Posterior vena cava (tissue), 2 donors: ENCODE measurements at places on chromosomes 7 and 10. TPM values are rescaled to one million over a fixed set of nuclear protein-coding genes. Genes with fewer than 3 reads are reported as not detected.

Gene SEMA3D
- 21.4 TPM for total RNA-seq

Gene HOXA5
- 11.3 TPM for total RNA-seq

Gene EPHB6
- 33.5 TPM for total RNA-seq

Gene GBX1
- total RNA-seq: not detected

Gene GPAM
- 11.8 TPM for total RNA-seq

Gene ZNF394
- 17.5 TPM for total RNA-seq

Gene CTAGE4
- 0.29 TPM for total RNA-seq

Gene AKR1C4
- not detected for total RNA-seq

Gene GJD4
- not detected for total RNA-seq

Gene OR2A42
- total RNA-seq: 0.14 TPM

Gene RNLS
- 11.2 TPM for total RNA-seq

DNA sequence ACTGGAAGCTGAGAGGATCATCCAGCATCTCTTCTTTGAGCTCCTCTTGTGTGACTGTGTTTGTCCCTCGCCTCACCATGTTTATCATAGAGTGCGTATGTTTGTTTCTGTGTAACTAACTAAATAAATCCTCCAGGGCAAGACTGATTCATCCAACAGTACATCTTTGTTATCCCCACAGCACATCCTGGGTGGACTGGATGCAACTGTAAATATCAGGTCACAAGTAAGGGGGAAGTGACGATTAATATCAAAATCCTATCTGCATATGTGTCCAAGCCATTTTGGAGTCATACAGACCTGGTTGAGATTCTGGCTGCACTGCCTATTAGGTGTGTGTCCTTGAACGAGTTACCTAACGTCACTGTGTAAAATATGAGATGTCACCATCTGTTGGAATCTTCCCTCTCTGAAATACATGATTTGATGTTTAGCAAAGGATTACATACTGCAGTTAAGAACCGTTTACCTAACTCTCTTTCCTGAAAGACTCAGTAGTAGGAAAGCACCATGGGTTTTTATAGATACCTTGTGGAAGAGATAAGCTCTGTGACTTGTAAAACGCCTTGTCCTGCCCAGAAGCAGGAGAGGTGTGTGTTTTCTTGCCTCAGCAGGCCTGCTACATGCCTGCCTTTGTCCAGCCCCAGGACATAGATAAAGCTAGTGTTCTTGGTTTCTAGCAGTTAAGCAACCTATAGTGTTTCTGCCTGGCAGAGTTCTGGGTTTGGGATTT is 25.8 kb downstream of the WBP1L start:
- no peak for DNase-seq

DNA sequence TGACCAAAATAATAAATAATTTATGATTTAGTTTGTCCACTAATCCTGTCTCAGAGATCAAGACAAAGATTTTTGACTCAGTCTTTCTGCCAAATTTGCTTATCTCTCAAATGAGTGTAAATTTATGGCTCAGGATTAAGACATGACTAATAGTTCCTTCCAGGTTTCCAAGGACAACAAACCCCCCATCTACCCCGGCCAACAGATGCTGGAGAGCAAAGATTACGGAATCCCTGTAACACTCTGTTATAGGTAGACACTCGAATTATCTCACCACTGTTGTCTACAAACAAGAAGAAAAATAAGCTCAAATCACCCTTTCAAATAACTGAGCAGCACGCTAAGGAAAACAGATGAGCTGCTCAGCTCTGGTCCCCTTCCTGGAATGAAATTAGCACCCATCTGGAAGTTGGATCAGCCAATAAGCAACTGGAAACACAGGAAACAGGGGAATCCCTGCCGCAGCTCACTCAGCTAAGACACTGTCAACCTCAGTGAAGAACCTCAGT is 56.8 kb upstream of the SVIL start:
- DNase-seq: no peak

DNA sequence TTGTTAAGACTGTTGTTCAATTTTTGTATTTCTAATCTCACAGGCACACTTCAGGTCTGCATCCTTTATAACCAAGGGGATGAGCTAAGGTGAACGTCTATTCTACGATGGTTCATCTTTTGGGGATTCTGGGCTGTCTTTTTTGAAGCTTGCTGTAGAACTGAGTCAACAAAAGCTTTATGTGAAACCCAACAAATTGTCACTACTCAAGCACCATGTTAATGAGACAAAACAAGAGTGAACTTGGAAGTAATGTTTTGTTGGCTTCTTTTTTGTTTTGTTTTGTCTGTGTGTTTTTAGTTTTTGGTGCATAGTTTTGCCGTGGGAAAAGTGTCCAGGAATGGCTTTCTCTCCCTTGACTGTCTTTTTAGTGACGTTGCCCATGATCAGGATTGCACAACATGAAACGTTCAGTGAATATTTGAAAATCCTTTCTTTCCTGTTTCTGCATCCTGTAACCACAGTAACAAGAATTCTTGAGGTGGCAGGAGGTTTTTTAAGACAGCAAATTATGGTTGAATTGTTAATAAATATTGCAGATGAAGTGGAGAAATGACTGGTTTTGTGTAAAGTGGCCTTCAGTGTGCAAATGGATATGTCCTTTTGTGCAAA is 65.6 kb downstream of the WIPF3 start:
- DNase-seq: no peak

- no peak for DNase-seq
Observed at GRCh38 chr10:97075961-97076525, 109.7 kb downstream of the SLIT1 start.

GRCh38 chr7:130393101-130393561 is 12.8 kb downstream of the CPA1 start:
- DNase-seq: peak; percentile 46

DNA sequence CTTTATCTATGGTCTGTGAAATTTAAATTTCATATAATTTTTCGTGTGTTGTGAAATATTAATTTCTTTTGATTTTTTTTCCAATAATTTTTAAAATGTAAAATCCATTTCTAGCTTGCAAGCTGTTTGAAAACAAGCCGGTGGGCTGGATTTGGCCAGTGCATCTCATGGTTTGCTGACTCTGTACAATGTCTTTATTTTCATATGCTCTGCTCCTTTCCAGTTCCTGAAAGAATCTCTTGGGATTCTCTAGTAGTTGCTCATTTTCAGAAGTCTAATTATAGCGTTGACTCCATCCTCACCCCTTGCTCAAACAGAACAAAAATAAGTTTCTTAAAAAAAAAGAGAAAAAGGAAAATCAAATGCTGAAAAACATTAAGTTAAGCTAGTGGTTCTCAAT is 21.4 kb downstream of the UBN2 start:
- DNase-seq: no peak

- peak; percentile 88 for DNase-seq
Observed at GRCh38 chr10:27319752-27320431, 79.3 kb upstream of the ACBD5 start.

- no peak for DNase-seq
Observed at GRCh38 chr7:102925976-102926782, 13.4 kb downstream of the LRRC17 start.

- no peak for DNase-seq
Observed at GRCh38 chr7:47441796-47442604, 139.9 kb downstream of the TNS3 start.

DNA sequence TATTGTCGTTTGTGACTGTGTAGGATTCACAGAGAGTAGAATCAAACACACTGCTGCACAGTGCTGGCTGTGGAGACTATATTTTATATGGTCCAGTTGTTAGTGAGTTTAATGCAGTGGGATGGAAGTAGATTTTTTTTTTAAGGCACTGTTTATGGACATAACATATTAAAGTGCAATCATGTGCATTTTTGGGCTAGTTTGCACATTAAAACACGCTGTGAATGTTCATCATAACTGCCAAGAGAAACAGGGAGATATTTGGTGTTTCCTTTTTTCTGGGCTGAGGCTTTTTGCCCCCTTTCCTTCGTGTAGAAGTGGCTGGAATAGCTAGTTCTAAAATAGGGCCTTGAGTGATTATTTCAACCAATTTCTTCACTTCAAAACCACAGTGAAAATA is 139.2 kb downstream of the MYOF start:
- no peak for DNase-seq

DNA sequence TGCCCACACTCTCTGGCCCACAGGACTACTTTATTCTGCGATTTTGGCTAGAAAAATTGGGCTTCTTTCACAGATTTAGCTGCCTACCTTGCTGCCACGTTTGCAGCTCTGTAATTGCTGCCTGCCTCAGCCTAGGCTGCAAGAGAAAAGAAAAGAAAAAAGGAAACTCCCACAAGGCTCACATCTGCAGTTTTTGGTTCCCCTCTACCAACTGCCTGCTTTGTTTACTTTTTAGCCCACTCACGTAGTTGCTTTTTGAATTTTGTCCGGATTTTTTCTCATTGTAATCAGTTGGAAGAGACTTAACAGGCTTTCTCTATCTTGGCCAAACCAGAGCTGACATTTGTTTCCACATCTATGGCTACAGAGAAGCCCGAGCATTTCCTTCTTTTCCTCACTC is 24.3 kb downstream of the SUN3 start:
- DNase-seq: no peak

DNA sequence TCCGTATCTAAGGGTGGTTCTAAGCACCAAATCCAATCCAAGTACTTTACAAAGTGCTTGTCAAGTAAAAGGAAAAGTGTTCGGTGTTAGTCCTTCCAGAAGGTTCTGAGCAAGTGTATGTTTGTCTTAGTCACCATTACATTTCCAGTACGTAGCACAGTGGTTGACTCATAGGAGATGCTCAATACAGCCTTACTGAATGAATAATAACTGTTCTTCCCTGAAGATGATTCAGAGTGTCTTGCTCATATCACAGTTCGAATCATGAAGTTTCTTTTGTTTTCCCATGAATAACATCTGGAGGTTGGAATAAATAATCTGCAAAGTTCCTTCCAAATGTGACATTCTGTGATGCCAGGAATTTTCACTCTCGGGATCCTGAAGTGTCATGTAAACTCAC is 53.4 kb downstream of the WNT2 start:
- no peak for DNase-seq
